ENCODE measurements at places on chromosomes 7 and 10.

GRCh38 chr10:71696628-71697326 lies 22.8 kb downstream of the C10orf105 start:
- peak; percentile 81 for DNase-seq

- DNase-seq, result no peak
Measured at GRCh38 chr7:50851891-50852290, 69.2 kb upstream of the GRB10 start.

DNA sequence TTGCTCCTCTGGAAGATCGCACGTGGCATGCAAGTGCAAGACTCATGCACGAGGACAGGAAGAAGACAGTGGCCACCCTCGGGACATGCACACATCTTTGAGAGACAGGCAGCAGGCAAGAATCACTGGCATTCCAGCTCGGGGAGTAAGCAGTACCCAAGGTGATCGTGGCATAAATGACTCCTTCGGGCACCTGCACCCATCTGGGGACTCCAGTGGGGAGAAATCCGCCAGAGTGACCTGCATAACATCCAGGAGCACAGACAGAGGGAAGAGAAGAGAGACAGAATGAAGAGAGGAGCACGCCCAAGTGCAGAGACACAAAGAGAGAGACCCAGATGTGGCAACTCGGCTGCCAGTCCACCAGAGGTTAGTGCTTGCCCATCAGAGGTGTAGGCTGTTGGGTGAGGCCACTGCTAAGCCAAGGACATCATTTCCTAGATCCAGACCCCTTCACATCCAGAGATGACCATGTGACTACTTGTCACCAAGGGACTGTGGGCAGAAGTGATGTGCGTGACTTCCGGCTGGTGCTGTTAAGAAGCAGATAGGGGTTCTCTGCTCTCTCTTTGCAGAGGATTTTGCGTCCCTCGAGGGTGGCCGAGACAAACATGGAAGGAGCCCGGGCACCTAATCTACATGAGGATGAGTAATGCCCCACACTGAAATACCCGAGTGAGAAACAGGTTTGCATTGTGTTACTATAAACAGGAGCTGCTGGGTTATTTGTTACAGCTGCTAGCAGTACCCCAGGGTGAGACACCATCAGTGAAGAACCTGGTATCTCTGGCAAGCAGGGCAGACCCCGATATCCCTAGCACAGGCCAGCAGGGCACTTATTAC lies 80.6 kb downstream of the VWA2 start:
- DNase-seq, result no peak

GRCh38 chr10:24153537-24153936 lies 55.4 kb upstream of the KIAA1217 start:
- no peak for DNase-seq

GRCh38 chr10:81600185-81600584 lies 274.8 kb upstream of the NRG3 start:
- no peak for DNase-seq

GRCh38 chr10:122854648-122855047 lies 9.0 kb upstream of the CUZD1 start:
- no peak for DNase-seq

DNA sequence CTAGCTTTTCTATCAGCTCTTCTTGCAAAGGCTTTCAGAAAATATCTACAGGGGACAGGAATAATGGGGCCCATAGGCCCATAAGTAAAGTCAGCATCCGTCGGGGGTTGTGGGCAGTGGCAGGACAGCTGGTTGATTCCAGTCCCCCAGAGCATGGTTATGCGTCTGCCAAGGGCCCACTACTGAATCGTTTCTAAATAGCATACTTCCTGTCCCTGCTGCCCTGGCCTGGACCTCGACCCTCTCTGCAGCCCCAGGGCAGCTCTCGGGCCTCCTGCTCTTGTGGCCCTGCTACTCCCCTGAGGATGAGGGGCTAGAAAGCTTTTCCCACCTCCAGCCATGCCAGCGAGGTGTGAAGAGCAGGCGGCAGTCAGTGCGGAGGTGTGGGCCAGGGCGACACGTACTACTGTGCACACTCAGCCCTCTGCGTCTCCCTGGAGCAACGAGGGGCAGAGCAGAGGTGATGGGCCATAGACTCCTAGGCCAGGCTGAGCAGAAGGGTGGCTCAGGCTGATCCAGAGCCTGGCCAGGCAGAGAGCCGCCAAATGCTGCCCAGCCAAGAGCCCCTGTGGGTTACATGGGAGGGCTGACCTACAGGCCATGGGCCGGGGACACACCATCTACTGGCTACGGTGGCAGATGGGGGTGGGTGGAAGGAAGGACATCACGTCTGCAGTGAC lies 4.7 kb upstream of the OPN4 start:
- no peak for DNase-seq

GRCh38 chr7:84548366-84549365 lies 354.1 kb upstream of the SEMA3A start:
- no peak for DNase-seq

GRCh38 chr7:94335586-94335985 lies 59.1 kb upstream of the COL1A2 start:
- no peak for DNase-seq

DNA sequence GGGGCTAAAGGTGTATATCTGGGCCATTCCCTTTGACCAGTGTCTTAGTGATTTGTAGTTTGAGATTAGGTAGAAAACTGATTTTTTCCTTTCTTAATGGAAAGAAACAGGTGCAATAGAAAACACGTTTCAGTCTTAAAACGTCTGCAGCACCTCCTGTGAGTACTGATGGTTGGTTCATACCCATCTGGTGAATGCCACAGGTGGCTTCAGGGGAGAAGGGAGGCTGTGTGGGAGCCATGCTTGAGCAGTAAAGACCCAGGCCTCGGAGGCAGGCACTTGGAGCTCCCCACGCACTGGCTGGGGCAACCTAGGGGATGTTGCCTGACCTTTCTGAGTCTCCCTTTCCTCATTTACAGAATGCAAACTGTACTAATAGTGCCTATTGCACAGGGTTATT lies 171.5 kb upstream of the GRB10 start:
- DNase-seq, result no peak

GRCh38 chr10:30559180-30559579 lies 70.4 kb downstream of the LYZL2 start:
- no peak for DNase-seq

- DNase-seq, result no peak
Measured at GRCh38 chr10:35674843-35675242, 32.7 kb upstream of the FZD8 start.

- DNase-seq, result no peak
Measured at GRCh38 chr10:68121852-68122251, 12.6 kb downstream of the MYPN start.

DNA sequence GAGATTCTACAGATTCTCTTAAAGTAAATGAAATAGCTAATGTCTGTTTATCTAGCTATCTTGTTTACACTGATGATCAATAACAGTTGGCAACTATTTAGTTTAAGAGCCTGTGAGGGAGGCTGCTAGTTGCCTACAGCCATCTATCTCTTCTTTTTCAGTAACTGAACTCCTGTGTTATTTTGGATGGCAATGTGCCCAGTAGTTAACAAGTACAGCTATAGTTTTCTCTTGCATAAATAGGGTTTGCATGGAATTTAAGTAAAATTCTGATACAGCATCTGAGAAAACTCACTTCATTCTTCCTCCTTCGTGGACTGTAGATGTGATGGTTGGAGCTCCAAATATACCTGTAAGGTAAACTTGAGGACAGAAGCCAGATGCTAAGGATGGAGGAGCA lies 219.5 kb upstream of the POT1 start:
- DNase-seq, result no peak

GRCh38 chr7:131281266-131282048 lies 46.2 kb upstream of the MKLN1 start:
- DNase-seq, result no peak

DNA sequence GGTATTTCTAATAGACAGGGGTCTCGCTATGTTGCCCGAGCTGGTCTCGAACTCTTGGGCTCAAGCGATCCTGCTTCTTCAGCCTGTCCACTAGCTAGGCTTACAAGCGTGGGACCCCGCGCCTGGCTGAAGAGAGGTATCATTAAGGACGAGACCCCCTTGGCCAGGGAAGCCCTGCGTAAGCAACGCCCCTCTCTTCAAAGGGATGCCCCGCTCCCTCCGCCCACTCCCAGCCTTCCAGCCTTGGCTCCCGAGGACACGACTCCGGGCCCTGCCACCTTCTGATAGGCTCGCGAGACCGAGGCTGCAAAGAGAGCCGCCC lies 220 bp upstream of the ZKSCAN5 start:
- no peak for DNase-seq

DNA sequence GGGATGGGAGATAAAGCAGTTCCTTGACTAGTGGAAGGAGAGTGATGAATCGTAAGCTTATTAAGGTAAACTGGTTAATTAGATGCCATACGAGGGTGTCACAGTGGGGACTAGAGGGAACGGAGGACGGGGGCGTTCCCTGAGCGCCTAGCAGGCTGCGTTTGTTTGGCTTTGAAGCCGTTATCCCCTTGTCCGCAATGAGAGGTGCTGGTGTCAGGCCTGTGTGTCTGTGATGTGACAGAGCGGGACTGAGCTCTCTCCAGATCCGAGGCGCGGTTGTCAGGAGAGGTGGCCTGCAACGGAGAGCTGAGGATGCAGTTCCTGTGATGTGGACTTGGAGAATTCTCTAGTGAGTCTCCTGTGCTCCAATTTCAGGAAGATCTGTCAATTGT lies 60.0 kb upstream of the PRPS1L1 start:
- DNase-seq, result no peak

GRCh38 chr10:103055105-103055504 lies 137.0 kb downstream of the CNNM2 start:
- no peak for DNase-seq

DNA sequence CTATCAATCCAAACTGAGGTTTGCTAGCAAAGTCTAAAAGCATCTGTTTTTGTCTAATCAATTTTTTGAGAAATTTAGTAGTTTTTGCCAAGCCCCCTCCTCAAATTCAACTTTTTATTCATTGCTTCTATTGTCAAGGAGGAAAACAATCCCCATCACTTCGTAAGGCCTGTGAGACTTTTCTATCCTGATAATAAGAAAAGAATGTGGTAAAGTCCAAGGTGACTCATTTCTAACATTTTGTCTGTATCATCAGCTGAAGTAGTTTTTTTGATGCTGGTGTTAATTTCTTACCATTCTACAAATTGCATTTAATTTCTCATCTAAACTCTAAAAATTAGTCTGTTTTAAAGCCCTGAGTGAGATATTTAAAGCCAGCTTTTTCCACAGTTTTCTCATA lies 11.7 kb downstream of the ANK3 start:
- DNase-seq, result no peak

DNA sequence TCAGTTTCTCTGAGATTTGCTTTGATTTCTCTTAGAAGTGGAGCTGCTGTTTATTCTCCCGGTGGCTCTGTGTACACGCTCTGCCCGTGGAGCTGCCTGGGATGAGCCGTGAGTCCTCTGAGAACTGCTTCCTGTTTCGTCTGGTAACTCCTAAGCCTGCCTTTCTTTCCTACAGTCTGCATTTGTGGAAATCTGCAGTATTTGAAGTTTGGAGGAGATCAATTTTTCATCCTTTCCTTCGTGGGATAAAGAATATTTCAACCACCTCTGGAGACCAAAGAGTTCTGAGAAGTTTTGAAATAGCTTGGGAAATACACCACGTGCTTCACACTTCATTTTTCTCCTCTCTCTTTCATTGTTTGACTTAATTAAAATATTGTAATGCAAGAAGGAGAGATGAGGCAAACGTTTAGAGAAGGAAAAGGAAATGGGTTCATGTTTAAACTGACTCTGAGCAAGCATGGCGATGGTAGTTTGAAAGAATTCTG lies 311.9 kb downstream of the LRMDA start:
- DNase-seq, result no peak

DNA sequence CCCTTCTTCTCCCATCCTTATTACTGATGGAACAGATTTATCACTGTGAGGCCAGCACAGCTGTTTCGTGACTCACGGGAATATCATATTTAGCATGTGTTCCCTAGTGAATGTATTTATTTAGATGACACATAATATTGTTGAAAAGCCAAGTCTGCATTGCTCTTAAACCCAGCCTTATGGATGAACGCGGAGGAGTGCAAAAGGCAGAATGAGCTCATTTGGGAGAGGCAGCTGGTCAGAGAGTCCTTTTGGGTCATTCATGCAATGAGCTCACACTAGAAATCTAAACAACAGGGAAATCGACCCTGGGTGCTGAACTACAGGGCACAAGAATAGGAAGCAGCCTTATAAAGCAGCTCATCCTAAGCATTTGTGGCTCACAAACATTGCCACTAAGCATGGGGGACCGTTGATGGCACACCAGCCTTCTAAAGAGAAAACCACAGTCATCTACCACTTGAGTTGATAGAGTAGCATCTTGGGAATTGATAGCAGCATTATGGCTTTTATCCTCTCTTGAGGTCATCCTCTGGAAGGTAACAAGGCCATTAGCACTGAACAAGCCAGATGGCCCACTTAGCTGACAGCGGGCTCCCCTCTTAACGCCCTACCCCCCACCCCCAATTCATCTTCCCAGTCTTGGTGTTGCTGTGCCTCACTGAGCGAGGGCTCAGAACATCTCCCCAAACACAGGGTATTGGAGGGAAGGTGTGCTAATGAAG lies 32.9 kb upstream of the SDK1 start:
- no peak for DNase-seq

DNA sequence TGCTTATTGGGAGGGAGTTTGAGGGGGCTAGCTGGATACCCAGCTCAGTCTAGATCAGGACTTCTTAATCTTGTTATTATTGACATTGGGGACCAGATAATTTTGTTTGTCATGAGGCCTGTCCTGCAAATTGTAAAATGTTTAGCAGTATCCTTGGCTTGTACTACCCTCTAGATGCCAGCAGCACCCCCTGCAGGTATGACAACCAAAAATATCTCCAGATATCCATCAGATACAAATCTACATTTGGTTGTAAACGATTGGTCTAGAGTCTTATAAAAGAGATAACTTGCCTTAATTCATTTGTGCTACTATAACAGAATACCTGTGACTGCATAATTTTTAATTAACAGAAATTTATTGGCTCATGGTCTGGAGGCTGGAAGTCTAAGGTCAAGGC lies 1232.2 kb downstream of the XPNPEP1 start:
- no peak for DNase-seq

- DNase-seq, result peak; percentile 38
Measured at GRCh38 chr10:93813507-93814465, 56.0 kb downstream of the LGI1 start.

DNA sequence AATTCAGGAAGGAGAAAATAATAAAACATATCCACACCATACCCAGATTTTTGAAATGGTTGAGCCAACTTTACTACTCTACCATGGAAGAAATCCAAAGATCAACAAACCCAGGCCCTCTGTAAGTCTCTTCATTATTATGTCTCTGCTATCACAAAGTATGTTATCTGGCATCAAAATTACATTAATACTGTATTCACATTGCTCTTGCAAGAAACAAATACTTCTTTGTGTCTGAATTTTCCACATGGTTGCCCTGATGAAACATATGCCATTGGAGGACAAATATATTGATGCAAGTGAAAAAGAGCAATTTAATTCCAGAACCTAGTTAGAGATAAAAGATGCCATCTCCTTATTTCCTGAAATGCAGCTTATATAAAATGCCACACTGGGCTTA lies 204.0 kb downstream of the FZD1 start:
- no peak for DNase-seq

- DNase-seq, result no peak
Measured at GRCh38 chr7:45159296-45159695, 1.7 kb downstream of the RAMP3 start.

DNA sequence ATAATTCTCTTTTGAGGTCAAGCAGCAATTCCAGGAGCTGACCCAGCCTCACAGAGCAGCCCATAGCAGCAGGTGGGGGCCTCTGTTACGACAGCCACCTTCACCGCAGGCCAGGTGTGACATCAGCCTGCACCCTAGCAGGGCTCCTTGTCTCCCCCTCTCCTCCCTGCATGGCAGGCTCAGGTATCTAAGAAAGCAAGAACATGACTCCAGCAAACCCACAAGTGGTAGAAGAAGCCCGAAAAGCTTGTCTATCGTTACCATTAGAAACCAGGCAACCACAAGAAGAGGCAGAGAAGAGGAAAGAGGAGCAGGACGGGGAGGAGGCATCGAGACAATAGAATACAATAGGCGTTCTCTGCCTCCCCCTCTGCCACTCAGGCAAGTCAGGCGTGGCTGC lies 104.0 kb upstream of the PRR15 start:
- no peak for DNase-seq

Measured in OCI-M1 (cell line).